ENCODE measurements at places on chromosomes 13 and 19.

DNA sequence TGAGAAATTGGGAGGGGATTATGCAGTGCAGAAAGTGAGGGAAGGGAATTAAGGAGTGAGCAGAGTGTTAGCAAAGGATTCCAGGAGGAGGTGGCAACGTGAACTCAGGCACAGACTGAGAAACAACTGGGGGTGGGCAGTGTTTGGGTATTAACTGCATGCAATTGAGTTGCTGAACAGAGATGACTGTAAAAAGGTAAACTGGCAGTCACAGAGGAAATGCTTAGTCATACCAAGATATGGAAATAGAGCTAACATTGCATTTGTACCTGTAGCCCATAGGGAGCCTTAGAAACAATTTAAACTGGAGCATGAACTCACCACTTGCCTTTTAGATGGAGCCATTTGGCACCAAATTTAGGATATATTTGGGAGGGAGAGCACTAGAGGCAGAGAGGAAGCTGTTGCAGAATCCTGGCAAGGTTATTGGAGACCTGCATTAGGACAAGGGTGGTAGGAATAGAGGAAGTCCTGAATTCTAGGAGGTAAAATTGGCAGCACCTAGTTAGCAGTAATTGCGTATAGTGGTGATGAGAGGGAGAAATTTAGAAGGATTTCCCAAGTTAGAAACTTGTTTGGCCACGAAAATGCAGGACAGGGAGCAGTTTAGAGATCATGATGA, 100.6 kb upstream of the FRY start:
- no peak for DNase-seq

GRCh38 chr13:28537171-28537570, 42.2 kb upstream of the FLT1 start:
- DNase-seq = no peak

- DNase-seq = no peak
Measured at GRCh38 chr13:21078501-21078900, 17.1 kb upstream of the LATS2 start.

DNA sequence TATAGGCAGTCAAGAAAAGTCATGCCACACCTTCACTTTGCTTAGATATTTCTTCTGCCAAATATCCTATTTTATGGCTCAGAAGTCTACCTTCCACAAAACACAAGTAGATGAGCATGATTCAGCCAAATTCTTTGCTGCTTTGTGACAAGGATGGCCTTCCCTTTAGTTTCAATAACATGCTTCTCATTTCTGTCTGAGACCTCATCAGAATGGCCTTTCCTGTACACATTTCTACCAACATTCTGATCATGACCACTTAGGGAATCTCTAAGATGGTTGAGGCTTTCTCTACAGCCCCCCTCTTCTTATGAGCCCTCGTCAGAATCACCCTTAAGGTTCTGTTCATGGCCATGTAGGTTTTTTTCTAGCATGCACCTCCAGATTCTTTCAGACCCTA, 96.2 kb downstream of the COL4A2 start:
- DNase-seq = no peak

GRCh38 chr19:5703819-5704818, 14.0 kb downstream of the RPL36 start:
- no peak for DNase-seq

- DNase-seq = no peak
Measured at GRCh38 chr19:31268751-31269383, 80.4 kb downstream of the TSHZ3 start.

DNA sequence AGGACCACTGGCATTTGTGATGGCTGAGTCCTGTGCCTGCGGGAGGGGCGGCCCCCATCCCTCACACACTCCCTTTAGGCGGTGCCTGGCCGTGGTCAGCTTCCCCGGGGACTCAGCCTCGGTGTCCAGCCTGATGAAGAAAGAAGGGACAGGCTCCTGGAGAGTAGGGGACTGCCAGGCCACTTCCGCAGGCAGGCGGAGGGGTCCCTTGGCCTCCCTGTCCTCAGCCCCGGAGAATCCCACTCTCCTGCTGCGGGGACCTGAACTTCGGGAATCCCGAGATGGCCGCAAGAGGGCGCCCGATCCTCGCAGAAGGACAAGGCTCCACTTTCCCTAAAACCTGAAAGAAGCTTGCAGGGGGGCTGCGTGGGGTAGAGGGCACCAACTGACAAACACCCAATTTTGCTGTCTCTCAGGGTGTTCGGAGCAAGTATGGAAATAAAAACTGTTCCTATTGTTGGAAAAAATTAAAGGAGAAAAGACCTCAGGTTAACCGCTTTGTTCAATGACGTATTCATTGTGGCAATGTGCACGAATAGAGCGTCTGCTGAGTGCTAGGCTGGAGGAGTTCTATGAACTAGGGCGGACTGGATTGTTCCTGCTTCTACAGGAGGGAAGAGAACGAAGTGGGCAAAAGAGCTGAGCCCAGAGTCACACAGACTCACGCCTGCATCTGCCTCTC, 297.3 kb downstream of the ZNF536 start:
- no peak for DNase-seq
